ENCODE measurements at places on chromosomes 1 and 21. TPM values are rescaled to one million over a fixed set of nuclear protein-coding genes. Genes with fewer than 3 reads are reported as not detected.

The CREB3L4 gene
- 12.1 TPM for total RNA-seq

The NBPF4 gene
- not detected for total RNA-seq

The PLEKHN1 gene
- total RNA-seq, result 0.21 TPM

The PLA2G5 gene
- total RNA-seq, result 1.5 TPM

The PPCS gene
- total RNA-seq, result 40.0 TPM

DNA sequence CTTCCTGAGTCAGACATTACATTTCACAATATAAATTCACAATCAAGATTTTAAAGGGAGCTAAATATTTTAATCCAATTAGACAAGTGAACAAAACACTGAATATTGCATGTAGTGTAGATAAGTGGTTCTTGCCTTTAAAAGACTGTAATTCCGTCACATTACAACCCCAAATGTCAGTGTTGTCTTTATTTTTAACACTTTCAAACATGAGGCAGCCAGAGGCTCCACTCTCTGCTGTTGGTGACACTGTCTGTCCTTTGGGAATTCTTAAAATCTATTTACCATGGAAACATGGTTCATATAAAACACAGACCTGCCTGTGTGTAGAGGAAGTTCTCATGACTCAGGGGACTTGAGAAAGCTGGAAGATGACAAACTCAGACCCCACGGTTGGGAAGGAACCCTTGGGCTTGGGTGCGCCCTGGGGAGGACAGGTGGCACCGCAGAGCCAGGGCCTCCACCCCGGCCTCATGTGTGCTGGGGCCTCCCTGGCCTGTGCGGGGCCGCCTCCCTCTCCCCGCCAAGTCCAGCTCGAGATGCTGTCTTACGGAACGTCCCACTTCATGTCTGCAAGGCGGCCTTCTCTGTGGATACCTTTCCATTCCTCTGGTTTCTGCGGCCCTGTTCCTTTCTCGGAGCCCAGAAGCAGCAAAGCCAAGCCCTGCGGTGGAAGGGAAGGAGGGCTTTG lies 239.0 kb downstream of the SDCCAG8 start:
- no peak for DNase-seq
- H3K36me3 ChIP-seq, result no peaks in the 10 kb centered on the region
- H3K4me3 ChIP-seq, result no peak overlapping the region

DNA sequence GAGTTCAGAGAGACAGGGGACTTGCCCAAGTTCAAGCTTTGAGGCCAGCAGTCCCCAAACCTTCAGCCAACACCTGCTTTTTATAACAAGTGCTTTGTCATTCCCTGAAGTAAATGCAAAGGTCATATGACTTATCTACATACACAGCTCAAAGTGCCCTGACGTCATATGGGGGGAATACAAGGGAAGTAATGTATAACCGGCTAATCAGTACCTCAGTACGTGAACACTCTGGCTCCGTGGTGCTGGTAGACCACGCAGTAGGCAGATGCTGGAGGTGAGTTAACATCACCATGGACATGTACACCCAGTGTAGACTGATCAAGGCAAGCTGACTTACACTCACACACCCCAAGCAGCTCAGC lies 60.0 kb downstream of the BACE2 start:
- no peak for DNase-seq
- H3K27ac ChIP-seq, result no peak overlapping the region
- H3K4me3 ChIP-seq, result no peak overlapping the region

DNA sequence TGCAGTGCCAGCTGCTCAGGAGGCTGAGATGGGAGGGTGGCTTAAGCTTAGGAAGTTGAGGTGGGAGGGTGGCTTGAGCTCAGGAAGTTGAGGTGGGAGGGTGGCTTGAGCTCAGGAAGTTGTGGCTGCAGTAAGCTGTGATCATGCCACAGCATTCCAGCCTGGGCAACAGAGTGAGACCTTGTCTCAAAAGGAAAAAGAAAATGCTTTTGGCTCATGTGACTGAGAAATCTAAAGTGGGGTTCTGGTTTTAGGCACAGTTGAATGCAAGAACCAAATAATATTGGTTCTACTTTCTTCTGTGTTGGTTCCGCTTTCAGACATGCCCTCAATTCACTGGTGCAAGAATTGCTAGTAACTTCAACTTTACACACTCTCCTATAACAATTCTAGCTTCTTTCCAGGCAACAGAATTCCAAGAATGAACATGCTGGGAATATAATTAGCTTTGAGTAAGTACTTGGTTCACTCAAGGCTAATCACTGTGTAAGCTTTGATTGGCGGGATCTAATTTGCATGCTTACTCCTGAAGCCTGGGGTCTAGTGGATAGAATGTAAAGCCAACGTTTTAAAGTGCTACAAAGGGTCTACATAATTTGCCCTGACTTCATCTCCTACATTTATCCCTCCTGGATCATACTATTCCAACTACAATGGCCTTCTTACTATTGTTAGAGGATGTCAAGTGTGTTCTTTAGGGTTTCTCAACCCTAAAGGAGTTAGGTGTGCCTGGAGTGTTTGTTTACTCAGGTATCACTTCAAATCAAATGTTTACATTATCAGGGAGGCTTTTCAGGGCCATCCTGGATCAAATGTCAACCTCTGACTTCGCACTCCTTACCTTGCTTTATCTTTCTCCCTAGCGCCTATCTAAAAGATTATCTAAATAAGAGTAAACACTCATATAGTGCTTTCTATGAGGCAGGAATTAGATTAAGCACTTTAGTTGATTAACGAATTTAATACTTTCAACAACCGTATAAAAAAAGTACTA lies 115.1 kb downstream of the SLC16A1 start:
- no peak overlapping the region for H3K27ac ChIP-seq
- no peaks in the 10 kb centered on the region for H3K27me3 ChIP-seq
- DNase-seq, result no peak
- no peaks in the 10 kb centered on the region for H3K36me3 ChIP-seq
- H3K4me1 ChIP-seq, result no peaks in the 10 kb centered on the region

- peaks cover 27% of the 10 kb centered on the region for H3K4me1 ChIP-seq
- no peak for DNase-seq
- H3K36me3 ChIP-seq, result peaks cover 13% of the 10 kb centered on the region
Observed at GRCh38 chr1:228408869-228409805, 2.5 kb upstream of the TRIM11 start.

DNA sequence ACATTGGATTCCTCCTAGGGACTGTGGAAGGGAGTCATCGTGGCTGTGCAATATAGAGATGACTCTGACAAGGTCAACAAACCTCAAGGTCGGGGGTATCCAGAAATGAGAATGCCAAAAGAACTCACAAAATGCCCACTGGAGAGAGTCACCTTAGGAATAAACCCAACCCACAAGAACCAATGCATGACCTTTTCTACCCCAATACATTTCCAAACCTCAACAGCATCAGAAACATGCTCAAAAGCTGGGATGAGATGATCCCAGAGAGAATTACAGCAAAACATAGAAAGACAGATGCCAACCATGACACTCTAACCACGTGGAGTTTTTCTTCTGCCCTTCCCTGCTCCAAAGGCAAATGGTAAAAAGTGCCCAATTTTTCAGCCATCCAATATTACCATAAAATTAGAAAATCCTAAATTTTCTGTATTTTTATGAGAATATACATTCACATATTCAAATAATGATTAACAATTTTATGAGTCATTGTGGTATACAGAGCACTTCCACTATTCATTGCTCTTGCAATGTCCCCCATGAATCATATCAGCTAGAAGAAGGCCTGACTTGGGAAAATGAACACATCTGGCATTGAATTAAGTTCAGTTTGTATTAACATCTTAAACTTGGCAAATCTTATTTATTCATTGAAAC lies 88.2 kb upstream of the PALMD start:
- H3K4me1 ChIP-seq, result no peaks in the 10 kb centered on the region
- H3K27me3 ChIP-seq, result no peaks in the 10 kb centered on the region
- H3K36me3 ChIP-seq, result no peaks in the 10 kb centered on the region
- no peak for DNase-seq

DNA sequence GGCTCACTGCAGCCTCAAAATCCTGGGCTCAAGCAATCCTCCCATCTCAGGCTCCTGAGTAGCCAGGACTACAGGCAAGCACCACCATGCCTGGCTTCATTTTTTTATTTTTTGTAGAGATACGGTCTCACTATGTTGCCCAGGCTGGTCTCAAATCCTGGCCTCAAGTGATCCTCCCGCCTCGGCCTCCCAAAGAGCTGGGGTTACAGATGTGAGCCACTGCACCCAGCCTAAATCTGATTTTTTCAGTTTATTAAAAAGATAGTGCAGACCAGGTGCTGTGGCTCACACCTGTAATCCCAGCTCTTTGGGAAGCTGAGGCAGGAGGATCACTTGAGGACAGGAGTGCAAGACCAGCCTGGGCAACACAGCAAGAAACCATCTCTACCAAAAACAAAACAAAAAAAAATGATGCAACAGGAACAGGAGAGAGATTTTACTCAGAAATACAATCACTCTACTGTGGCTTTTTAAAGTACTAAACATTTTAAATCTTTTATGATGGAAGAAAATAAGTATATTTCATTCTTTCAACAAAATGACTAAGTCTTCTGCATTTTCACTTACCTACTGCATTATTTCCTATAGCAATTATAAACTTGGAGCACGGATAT lies 1.9 kb downstream of the PSMG1 start:
- H3K27ac ChIP-seq, result no peak overlapping the region
- peaks cover 15% of the 10 kb centered on the region for H3K4me1 ChIP-seq
- no peak for DNase-seq
- no peaks in the 10 kb centered on the region for H3K27me3 ChIP-seq

- peaks cover 21% of the 10 kb centered on the region for H3K4me1 ChIP-seq
- no peaks in the 10 kb centered on the region for H3K27me3 ChIP-seq
- H3K4me3 ChIP-seq, result no peak overlapping the region
- peaks cover 6% of the 10 kb centered on the region for H3K36me3 ChIP-seq
- no peak overlapping the region for H3K27ac ChIP-seq
Observed at GRCh38 chr1:248840946-248841345, 2.9 kb downstream of the ZNF672 start.

DNA sequence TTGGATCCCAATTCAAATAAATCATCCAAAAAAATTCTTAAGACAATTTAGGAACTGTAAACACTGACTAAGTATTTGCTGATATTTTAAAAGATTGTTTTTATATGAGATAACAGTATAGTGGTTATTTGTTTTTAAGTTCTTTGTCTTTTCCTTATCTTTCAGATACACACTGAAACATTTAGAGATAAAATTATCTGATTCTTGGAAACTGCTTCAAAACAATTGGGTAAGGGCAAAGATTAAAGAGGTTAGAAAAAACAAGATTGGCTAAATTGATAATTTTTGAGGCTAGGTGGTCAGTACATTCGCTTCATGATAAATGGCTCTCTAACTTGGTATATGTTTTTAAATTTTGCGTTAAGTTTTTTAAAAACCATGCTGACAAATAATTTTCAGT lies 117.3 kb downstream of the PSMG1 start:
- H3K4me1 ChIP-seq, result no peaks in the 10 kb centered on the region
- H3K27me3 ChIP-seq, result no peaks in the 10 kb centered on the region

GRCh38 chr1:192266645-192267044 lies 50.1 kb upstream of the RGS21 start:
- no peak for DNase-seq
- no peaks in the 10 kb centered on the region for H3K36me3 ChIP-seq
- no peak overlapping the region for H3K4me3 ChIP-seq
- H3K4me1 ChIP-seq, result no peaks in the 10 kb centered on the region
- H3K27me3 ChIP-seq, result no peaks in the 10 kb centered on the region
- no peak overlapping the region for H3K27ac ChIP-seq

- DNase-seq, result no peak
- H3K4me1 ChIP-seq, result no peaks in the 10 kb centered on the region
- H3K4me3 ChIP-seq, result no peak overlapping the region
- no peaks in the 10 kb centered on the region for H3K27me3 ChIP-seq
- peaks cover 7% of the 10 kb centered on the region for H3K36me3 ChIP-seq
Observed at GRCh38 chr1:231972111-231972445, 345.5 kb downstream of the DISC1 start.

- H3K4me1 ChIP-seq, result no peaks in the 10 kb centered on the region
- no peaks in the 10 kb centered on the region for H3K36me3 ChIP-seq
- no peaks in the 10 kb centered on the region for H3K27me3 ChIP-seq
- no peak for DNase-seq
- no peak overlapping the region for H3K27ac ChIP-seq
Observed at GRCh38 chr21:14550135-14550534, 4.0 kb upstream of the SAMSN1 start.

DNA sequence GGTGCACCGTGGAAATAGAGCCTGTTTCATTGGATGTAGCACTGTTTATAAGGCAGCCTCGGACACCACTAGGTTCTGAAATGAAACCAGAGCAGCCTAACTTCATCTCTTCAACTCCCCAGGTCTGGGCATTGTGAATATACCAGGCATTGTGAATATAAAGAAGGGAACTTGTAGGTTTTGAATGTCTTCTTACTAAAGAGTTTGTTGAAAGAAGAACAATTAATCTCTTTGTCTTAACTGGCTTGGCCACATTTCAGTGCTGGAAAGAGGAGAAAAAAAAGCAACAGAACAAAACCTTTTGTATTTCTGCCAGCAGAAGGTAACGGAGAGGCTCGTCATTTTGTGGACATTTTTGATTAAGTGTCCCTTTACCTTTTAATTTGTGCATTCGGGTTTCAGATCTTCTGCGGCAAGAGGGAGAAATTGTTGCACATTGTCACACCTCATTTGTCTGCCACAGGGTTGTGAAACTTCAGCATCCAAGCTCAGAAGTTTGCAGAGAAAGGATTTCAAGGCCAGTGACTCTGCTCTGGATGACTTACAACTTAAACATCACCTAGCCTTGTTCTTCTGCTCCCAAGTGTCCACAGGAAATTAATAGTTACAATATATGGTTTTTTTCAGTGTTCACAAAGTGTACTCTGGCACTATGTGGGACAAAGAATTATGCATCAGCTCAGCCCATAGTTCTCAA lies 158.3 kb downstream of the KAZN start:
- no peaks in the 10 kb centered on the region for H3K36me3 ChIP-seq
- no peak overlapping the region for H3K27ac ChIP-seq
- H3K4me3 ChIP-seq, result no peak overlapping the region
- H3K27me3 ChIP-seq, result no peaks in the 10 kb centered on the region
- no peak for DNase-seq

DNA sequence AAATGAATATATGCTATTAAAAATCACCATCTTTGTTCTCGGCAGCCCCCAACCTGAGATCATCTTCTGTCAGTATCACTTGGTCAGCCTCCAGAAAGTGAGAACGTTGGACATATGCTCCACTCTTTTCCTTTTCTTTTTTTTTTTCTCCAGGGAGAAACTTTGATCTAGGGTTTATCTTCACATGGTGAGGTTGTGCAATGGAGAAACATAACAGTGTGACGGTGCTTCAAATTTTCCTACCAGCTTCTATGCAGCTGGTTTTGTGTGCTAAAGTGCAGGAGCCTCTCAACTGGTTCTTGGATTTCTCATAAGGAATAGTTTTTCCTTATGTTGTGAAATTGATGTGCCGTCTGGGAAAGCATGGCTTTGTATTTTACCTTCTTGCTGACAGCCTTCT lies 1202.9 kb downstream of the NCAM2 start:
- no peak overlapping the region for H3K27ac ChIP-seq
- no peaks in the 10 kb centered on the region for H3K36me3 ChIP-seq
- no peaks in the 10 kb centered on the region for H3K4me1 ChIP-seq
- no peak for DNase-seq
- H3K27me3 ChIP-seq, result no peaks in the 10 kb centered on the region

DNA sequence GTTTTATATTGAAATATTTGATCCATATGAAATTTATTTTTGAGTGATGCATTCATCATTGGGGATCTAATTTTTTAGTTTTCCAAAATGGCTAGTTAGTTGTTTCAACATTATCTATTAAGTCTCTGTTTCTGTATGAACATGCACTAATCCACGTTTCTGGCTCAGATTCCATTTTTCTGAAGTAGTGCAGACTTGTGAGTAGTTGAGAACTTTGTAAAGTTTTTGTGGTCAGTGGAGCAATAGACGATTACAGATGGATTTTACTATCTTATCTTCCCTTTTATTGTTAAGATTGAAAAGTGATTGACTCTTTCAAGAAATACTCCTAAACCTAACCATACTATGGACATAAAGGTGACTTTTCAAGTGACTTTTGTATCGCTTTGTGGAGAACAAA lies 16.7 kb downstream of the SOAT1 start:
- no peaks in the 10 kb centered on the region for H3K4me1 ChIP-seq
- no peak overlapping the region for H3K27ac ChIP-seq
- H3K4me3 ChIP-seq, result no peak overlapping the region
- no peak for DNase-seq
